Right ventricle myocardium inferior (tissue), 1 donor: ENCODE measurements at places on chromosomes 6 and 20. TPM values are rescaled to one million over a fixed set of nuclear protein-coding genes. Genes with fewer than 3 reads are reported as not detected.

DNA sequence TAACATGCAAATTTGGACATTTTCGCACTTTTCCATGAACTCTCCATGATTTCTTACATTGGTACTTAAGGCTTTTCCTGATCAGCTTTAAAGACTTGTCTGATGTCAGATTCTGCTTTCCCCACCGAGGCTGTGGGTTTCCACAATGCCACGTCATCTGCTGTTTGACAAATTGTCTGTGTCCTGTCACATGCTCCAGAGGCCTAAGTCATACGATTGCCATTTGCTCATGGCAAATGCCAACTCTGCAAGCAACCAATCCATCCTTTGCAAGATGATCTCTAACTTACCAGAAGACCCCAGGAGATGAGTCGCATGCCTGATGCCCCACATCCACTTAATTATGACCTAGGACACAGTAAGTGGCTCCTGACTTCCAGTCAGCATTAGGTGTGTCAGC, 556.5 kb downstream of the BMP2 start:
- DNase-seq = no peak

DNA sequence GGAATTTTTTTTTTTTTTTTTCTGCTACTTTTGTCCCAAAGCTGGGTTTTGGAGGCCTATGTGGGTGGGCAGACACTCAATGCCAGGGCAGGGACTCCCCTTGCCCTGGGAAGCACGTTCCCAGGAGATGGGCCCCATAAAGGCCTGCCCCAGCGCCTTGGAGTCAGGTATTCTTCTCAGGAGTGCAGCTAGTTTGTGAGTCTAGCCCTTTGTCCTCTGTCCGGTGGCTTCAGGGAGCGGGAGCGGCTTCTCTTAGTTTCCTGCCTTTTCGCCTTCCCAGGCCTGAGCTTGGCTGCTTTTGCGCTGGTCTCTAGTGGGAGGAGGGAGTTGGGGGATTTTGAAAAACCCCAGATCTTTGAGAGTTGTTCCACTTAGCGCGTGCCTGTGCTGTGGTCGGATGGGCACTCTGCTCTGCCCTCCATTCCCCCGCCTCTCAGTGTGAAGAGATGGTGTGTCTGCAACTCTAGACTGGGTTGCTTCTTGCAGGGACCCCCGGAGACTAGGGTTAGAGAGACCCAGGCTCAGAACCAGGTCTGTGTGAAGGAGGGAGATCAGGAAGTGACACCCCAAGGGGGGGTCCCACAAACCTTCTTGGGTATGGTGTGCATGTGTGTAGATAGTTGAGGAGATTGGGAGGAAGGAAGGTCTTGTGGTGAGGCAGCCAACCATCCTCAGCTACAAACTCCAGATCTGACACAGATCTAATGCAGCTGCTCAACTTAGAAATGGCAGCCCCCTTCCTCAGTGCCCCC, 1.3 kb downstream of the PLCG1 start:
- no peak for DNase-seq

- DNase-seq = no peak
Observed at GRCh38 chr6:135992739-135993138, 141.2 kb downstream of the PDE7B start.

DNA sequence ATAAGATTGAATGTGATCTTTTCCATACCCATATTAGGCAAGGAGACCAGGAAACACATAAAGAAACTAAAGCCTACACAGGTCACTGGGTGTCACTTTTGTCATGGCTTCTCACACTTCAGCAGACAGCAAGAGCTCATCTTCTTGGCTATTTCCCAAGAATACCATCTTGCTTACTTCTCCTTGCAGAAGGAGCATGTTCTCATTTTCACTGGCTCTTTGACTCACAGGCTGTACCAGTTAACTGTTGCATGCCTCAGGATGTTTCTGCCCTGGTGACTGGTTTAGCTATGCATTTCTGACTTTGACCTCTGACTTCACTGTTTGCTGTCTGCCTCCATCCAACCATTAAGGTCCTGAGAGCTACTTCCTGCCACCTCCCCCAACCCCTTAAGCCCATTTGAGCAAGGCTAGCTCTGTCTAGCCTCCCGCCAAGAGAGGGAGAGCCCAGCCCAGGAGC, 40.3 kb upstream of the OGFRL1 start:
- DNase-seq = no peak

DNA sequence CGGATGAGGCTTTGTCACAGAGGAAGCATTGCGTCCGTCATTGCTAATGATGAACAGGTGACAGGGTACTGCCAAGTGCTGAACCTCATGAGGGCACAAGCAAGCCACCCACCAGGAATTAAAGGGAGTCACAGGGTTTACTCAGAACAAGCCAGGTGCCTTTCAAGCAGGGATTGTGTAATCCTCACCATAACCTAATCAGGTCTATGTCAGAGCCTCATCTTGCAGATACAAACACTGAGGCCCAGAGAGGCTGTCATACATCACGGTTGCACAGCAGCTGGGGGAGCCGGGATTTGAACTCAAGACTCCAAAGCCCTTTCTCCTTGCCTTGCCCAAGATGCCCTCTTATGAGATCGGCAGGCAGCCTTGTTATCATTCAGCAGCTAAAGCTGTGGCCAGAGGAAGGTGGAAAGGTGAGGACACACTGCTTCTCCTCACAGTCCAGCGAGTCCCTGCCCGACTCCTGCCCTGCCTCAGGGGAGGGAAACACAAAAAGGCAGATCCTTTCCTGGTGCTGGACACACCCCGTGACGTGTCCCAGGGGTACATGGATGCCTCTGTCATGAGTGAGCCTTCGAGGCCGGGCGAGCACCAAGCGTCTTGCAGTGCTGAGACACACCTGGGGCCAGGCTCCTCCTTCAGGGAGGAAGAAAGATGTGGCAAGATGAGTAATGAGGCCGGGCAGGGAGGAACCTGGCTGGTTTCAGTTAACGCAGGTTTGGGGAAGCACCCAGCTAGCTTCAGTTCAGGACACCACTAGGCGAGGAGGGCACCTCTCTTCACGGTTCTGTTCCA, 214.9 kb downstream of the LY86 start:
- DNase-seq = no peak

GRCh38 chr6:163354085-163354484, 60.4 kb upstream of the QKI start:
- DNase-seq = no peak

DNA sequence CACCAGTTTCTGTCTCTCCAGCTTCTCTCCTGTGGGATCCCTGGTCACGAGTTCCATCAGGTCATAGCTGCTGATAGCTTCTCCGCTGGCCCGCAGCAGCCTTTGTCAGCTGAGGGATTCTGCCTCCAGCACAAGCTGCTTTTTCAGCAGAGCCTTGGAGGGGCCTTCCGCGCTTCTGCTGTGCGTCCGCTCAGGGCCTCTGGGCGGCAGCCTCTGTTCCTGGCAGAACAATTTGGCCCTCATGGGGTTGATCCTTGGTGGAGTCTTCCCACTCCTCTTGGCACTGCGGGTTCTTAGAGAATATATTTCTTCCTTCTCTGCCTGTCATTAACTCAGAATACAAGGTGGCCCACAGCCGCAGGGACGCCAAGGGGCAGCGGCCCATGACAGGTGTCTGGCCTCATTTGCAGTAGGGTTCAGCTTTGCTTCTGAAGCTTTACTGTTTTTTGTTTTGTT, 158.8 kb downstream of the DTNBP1 start:
- DNase-seq = no peak

GRCh38 chr6:119594907-119595306, 245.3 kb upstream of the MAN1A1 start:
- DNase-seq = no peak

DNA sequence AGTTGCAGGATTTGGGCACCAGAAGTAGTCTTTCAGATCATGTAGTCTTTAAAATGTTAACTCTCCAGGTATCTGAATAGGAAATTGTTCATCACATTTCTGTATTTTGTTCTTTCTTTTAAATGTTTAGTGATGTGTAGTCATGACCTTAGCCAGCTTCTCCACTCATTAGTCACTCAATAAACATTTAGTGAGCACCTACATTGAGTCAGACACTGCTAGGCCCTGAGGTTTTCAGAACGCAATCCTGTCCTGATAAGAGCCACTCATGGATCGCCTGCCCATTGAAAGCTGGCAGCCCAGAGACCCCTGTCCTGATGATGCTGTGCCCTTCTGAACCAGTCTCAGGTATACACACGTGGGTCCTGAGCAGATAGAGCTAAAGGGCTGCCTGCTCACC, 163.4 kb upstream of the HEY2 start:
- DNase-seq = no peak

Gene PI16
- 15.1 TPM for total RNA-seq
